ENCODE measurements at places on chromosomes 5 and 9.
A peak's percentile ranks its signal among the peaks of the same experiment; 100 is the strongest.

DNA sequence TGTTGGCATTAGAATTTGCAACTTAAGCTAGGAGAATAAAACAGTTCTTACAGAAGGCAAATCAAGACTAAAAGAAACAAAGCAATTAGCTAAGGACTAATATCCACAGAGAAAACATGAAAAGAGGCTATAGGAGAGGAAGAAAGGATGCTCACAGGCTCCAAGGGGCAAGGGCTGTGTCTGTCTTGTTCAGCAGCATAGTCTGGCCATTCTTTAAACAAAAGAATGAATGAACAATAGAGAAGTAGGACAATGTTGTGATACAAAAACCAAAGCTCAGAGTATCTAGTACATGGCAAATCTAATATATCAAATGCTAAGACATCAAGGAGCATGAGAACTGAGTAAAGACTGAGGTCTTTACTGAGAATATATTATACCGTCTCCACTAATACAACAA, 39.5 kb downstream of the PLPP1 start:
- no peak for DNase-seq

- peak; percentile 88 for DNase-seq
Observed at GRCh38 chr9:130535818-130536521, 43.4 kb upstream of the FUBP3 start.

DNA sequence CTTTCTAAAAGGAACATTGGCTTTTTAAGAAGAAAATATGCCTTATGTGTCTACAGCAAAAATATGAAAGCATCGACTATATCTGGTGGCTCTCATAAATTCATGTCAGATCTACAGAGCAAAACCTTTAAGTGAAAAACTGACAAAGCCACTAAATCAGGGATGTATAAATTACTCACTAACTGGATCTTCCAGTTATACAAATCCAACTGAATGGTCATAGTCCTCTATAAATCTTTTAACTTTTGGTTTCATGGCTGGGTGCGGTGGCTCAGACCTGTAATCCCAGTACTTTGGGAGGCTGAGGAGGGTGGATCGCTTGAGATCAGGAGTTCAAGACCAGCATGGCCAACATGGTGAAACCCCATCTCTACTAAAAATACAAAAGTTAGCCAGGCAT, 29.2 kb upstream of the GZMA start:
- DNase-seq: no peak

DNA sequence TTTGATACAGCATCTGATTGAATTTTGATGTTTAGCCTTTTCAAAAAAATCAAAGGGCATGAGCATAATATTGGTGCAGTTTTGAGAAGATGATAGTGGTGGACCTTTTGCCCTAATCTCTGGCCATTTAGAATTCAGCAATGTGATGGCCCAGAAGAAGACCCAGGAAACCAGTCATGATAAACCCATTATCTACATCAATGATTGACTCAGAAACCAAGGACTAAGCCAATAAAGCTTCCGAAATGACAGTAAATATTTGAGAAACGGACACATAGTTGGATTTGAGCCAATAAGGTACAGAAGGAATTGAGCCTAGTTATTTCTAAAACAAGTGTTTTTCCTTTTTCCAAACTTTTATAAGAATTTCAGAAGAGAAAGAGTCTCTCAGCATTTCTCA, 1158.8 kb upstream of the DMAC1 start:
- DNase-seq: no peak

GRCh38 chr9:136174779-136175615, 29.9 kb downstream of the LHX3 start:
- no peak for DNase-seq

DNA sequence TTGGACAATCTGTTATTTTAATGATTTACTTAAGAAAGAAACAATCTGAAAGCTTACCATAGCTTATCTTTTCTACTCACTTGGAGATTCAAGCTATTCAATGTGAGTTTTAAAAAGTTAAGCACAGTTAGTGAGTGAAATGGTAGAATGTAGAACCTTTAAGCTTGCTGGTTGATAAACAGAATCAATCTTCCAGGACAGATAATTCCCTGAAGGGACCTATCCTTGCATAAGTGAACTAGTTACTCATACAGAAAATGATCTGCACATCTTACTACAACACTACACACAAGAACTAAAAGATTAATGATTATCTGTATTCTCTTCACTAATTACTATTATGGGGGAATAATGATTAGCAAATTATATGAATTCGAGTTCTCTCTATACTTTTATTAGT, 165.6 kb downstream of the PALM2AKAP2 start:
- no peak for DNase-seq

DNA sequence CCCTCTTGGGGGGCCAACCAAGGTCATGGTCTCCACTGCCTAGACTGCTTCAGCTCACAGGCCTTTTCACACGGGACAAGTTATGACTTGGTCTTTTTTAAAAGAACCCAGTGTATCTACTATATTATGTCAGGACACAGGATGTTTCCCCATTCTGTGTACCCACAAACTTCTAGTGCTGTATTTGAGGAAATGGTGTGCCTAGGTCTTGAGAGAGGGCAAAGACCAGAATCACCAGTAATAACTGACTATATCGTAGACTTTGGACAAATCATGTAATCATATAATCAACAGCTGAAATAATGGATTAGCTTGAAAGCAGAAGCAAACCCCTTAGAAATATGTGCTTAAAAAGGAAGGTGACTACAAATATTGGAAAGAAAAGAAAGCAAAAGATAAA, 133.3 kb downstream of the ARL15 start:
- no peak for DNase-seq

DNA sequence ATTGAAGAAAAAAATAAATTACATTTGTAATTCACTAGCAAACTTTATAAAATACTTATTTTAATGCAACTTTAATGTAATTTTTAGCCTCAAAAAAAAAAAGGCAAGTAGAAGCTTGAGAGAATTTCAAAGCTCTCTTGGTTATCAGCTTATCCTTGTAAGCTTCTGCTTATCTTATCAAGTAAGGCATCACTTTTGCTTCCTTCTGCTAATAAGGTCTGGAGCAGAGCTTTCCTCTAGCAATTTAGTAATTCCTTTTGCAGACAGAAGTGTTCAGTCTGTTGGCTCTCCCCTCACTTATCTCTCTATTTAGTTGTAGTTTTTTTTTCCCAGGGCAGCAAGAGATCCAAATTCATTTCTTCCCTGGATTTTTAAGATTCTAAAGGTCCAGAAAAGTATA, 525.0 kb downstream of the ISL1 start:
- no peak for DNase-seq

GRCh38 chr5:181235689-181236366, 7.9 kb downstream of the RACK1 start:
- no peak for DNase-seq

GRCh38 chr5:39420482-39421145, 4.2 kb downstream of the DAB2 start:
- DNase-seq: no peak

DNA sequence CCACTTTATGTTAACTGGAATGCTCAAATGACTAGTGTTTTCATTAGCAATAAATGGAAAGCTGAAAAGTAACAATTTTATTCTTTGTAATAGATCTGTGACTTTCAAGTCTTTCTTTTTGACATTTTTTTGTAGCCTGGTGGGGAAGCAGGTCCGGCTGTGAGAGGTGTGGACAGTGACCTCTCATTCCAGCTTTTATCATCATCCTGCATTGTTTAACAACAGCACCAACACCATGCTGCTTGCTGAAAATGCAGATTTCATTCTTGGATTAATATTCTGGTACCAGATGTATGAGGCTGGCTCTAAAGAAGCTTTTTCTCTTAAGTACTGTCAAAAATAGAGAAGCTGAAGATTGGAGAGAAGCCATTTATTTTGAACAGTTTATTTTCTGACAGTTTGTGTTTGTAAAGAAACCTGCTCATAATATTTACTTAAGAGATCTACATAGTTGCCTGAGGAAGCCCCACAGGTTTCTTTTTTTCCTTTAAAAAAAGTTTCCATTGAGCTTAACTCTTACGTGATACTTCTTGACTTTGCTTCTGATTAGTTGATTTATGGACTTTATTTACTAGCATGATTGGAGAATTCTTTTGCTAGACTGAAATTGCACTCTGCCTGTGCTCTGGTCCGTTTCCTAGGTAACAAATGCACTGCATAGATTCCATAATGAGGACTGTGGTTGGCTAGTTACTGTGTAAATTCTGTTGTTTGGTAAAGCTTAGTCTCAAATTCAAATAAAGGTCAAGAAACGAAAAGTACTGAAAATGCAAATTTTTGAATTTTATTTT, 3.4 kb downstream of the KIAA1958 start:
- no peak for DNase-seq

DNA sequence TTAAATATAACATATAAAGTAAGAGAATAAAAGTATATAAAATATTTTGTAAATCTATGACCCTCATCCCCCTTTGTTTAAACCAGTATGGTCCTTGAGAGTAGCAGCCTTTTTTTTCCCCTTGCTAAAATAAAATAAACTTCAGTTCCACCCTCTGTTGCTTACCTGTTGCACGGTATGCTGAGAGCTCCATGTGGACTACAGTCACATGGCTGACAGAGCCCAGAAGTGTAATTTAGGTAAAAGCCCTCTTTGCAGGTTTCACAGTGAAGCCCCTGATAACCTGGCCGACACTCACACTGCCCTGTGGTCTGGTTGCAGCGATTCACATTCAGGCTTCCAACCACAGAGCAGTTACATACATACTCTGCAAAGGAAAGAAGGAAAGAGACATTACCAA, 55.1 kb downstream of the MEGF9 start:
- no peak for DNase-seq

GRCh38 chr9:37444890-37445289, 20.4 kb downstream of the ZBTB5 start:
- no peak for DNase-seq

DNA sequence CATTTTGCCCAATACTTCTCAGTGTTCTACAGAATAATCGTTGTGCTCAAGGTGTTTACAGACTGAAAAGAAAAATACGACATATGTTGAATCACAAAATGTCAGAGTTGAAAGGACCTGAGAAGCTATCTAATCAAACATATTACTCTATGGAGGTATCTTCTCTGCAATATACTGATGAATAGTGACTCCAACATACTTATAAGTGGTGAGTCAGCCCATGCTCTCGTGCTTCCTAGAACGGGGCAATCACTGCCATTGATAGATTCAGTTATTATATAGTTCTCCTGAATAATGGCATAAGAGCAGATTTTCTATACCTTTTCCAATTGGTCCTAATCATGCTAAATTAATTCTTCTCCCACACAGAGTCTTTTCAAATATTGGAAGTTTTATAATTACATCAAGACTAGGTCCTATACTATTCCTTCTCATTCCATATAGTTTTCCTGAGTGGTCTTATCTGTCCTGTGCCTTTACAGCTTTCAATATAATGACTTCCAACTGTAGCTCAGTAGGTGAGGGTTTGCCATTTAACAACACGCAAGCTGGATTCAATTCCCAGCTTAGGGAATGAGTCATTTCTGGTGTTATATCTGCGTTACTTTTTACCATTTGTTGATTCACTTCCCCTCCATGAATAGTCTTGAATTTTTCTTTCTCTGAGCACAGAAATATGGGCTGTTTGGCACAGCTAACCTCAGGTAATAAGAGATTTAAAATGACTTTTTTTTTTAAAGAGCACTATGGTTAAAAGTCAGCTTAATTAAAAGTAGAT, 81.1 kb downstream of the PLK2 start:
- DNase-seq: no peak

GRCh38 chr5:68318955-68319705, 103.6 kb downstream of the PIK3R1 start:
- DNase-seq: no peak

DNA sequence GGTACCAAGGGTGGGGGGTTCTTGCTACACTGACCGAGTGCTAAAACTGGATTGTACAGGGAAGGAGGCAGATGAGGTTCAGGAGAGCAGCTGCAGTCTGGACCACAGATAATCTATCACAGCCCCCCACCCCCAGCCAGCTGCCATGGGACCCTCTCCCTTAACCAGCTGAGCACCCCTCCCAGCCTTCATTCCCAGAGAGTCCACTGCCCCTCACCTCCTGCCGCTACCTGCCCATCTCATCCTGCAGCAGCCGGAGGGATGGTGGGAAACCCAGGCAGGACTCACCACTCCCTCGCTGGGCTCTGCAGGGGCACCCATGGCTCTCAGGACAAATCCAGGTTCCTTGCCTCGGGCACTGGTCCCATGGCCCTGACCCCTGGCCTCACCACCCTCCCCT, 66.7 kb downstream of the MRPL36 start:
- no peak for DNase-seq

DNA sequence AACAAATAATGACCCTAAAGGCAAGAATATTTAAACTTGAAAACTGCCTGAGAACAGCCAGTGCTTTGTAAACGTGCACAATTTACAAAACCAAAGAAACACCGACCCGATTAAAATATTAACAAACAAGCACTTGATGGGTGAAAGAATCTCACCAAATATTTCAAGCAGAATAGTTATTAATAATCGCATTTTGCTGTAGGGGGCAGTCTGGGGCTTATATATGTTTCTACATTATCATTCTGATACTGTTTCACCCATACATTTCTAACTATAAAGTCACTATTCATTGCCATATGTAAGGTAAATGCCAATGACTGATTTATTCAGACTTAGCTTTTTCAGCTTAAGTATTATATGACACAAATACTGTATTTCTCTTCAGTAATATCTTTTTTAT, 37.7 kb downstream of the UBAP2 start:
- peak; percentile 65 for DNase-seq

DNA sequence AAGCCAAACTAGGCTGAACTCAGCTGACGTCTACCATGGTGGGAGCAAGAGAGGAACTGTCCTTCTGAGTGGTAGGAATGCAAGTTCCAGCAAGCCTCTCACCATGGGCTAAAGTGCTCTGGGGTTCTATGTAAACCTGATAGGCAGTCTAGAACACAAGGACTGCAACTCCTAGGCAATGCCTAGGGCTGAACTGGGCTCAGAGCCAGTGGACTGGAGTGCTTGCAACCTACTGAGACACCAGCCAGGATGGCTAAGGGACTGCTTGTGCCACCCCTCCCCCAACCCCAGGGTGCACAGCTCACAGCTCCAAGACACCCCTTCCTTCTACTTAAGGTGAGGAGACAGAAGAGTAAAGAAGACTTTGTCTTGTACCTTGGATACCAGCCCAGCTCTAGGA, 12.1 kb upstream of the RCL1 start:
- no peak for DNase-seq
